ENCODE measurements at places on chromosomes 3 and 15. TPM values are rescaled to one million over a fixed set of nuclear protein-coding genes. Genes with fewer than 3 reads are reported as not detected.

TMEM40 gene
- total RNA-seq, result not detected

P2RY1 gene
- total RNA-seq, result 0.35 TPM

DNA sequence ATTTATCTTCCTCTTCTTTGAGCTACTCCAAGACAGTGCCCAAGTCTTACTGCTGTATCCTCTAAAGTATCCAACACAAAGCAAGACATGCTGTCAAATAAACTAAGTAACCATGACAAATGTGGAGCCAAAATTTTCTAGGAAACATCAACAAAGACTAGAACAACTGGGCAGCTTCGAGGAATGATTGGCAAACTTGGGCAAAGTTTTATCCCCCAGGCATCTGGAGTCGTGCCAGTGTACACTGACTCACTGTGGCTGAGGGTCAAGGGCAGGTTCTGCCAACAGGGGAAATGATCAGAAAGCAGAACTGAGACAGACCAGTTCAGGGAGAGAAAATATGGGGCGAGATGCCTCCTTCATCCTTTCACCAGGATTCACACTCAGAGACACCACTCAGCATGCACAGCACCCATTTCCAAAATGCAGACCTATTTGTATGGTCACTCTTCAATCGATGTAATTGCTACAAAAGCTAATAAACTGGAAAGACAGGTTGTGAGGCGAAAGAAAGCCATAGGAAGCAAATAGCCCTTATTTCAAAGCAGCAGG, 65.8 kb downstream of the MB21D2 start:
- DNase-seq, result no peak
- no peak overlapping the region for H3K27ac ChIP-seq
- no peaks in the 10 kb centered on the region for H3K36me3 ChIP-seq

DNA sequence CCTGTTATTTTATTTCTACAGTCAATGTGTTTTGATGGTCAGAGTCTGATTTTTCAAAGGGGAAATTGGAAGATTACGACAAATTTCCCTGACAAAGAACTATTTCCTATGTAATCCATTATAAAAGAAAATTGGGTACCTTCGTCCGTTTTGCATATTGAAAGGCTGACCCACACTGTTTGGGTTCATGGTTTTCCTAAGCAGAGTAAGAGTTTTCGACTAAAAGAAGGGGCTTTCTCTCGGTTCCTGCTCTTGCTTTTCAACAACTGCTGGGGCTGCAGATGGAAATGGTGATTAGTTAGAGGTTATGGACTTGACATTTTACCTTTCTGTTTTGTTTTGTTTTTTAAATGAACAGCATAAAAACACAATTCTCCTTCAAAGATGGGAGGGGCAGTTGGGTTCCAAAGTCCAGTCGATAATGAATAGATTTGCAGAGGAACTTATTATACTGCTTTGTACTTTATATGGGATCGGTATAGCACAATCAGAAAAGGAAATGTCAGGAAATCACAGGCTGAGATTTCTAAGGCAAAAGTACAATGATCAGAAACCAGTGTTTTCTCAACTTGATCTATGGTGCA, 978 bp downstream of the KCNMB2 start:
- no peaks in the 10 kb centered on the region for H3K4me1 ChIP-seq
- DNase-seq, result no peak
- H3K27ac ChIP-seq, result no peak overlapping the region
- H3K4me3 ChIP-seq, result no peak overlapping the region
- no peaks in the 10 kb centered on the region for H3K36me3 ChIP-seq

DNA sequence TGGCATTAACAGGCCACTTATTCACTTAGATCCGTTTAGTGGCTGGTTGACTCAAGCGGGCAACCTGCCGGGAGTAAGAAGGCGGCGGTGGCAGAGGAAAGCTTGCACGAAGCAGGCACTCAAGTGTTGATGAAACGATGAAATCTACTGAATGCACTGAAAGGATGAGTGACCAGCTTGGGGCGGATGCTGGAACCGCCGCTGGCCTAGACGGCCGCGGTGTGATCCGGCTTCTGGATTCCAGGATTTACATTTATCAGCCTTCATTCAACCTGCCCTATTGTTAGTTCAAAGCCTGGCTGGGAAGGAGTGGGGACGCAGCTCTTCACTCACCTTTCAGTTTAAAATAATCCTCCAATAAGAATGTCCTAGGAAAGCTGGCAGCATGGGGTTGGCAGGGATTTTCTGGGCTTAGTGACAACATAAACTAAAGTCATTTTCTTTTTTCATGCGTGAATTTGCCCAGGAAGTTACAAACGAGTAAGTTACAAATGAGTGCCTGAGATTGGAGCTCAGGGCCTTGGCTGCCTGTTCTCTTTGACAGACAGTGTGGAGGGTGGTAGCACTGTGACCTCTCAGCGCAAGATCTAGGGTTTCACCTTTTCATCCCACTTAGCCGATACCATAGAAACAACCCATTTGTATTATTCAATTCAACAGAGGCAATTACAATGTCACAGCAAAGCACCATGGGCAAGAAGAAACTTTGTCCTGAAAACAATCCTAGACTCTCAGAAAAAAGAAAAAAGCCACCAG, 1.1 kb upstream of the PLCH1 start:
- H3K27me3 ChIP-seq, result peaks cover 62% of the 10 kb centered on the region
- no peak overlapping the region for H3K4me3 ChIP-seq
- DNase-seq, result no peak
- no peak overlapping the region for H3K27ac ChIP-seq
- peaks cover 19% of the 10 kb centered on the region for H3K4me1 ChIP-seq

- no peak overlapping the region for H3K27ac ChIP-seq
- peaks cover 12% of the 10 kb centered on the region for H3K36me3 ChIP-seq
- no peaks in the 10 kb centered on the region for H3K4me1 ChIP-seq
- DNase-seq, result no peak
Measured at GRCh38 chr3:14480207-14481017, 59.7 kb downstream of the GRIP2 start.

GRCh38 chr15:98855815-98856531, 151.6 kb downstream of the PGPEP1L start:
- H3K27ac ChIP-seq, result no peak overlapping the region
- H3K4me1 ChIP-seq, result peaks cover 38% of the 10 kb centered on the region
- no peaks in the 10 kb centered on the region for H3K27me3 ChIP-seq

- no peak overlapping the region for H3K4me3 ChIP-seq
- peaks cover 2% of the 10 kb centered on the region for H3K27me3 ChIP-seq
- H3K4me1 ChIP-seq, result no peaks in the 10 kb centered on the region
- H3K36me3 ChIP-seq, result peaks cover 1% of the 10 kb centered on the region
- H3K27ac ChIP-seq, result no peak overlapping the region
Measured at GRCh38 chr15:25954398-25954797, 91.3 kb upstream of the ATP10A start.

- no peak overlapping the region for H3K4me3 ChIP-seq
- H3K4me1 ChIP-seq, result peaks cover 6% of the 10 kb centered on the region
- H3K36me3 ChIP-seq, result no peaks in the 10 kb centered on the region
- no peak overlapping the region for H3K27ac ChIP-seq
- no peak for DNase-seq
- H3K27me3 ChIP-seq, result peaks cover 11% of the 10 kb centered on the region
Measured at GRCh38 chr15:75720787-75721479, 8.3 kb upstream of the CSPG4 start.

All from activated CD8-positive, alpha-beta memory T cell treated with anti-CD3 and anti-CD28 coated beads, Interleukin-2, amount 10 ng/mL, durations not matched to agents 7 days and 5 days (primary cell).